ENCODE measurements at places on chromosomes 2 and 18.

- no peak for DNase-seq
Observed at GRCh38 chr2:38386377-38386776, 9.3 kb upstream of the ATL2 start.

GRCh38 chr2:130842770-130843169 lies 6.1 kb downstream of the ARHGEF4 start:
- DNase-seq, result no peak

DNA sequence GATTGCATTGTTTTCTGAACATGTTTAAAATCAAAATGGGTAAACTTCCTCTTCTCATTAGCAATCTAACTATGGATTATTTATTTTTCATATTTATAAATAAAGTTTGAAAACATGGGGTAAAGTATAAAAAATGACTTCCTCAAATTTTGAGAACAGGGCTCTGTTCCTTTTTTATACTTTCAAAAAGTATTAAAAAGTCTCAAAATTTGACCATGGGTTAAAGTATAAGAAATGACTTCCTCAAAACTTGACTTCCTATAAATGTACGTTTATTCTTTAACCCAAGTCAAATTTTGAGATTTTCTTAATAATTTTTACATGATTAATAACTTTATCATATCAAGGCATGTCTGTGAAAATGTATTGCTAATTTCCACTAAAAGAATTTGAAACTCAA lies 512.4 kb downstream of the GALR1 start:
- no peak for DNase-seq

GRCh38 chr2:143694335-143694734 lies 565.1 kb downstream of the ARHGAP15 start:
- no peak for DNase-seq

- DNase-seq, result no peak
Observed at GRCh38 chr2:16112972-16113560, 172.7 kb downstream of the MYCN start.

DNA sequence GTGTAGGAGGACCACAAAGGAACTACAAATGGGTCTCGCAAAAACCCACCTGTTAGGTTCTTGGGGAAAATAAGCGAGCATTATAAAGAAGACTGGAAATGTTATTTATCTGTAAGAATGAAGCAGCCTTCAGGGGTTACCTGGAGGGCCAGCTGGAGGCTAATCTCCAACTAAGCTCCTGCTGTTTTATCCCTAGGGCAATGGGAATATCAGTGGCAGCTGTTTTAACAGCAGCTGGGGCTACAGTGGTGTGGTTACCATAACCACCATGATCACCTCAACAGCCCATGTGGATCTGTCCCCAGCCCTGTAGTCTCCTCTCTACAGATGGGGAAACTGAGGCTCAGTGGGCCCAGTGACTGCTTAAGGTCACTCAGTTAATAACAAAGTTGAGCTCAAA lies 108.1 kb downstream of the FTCDNL1 start:
- DNase-seq, result no peak

DNA sequence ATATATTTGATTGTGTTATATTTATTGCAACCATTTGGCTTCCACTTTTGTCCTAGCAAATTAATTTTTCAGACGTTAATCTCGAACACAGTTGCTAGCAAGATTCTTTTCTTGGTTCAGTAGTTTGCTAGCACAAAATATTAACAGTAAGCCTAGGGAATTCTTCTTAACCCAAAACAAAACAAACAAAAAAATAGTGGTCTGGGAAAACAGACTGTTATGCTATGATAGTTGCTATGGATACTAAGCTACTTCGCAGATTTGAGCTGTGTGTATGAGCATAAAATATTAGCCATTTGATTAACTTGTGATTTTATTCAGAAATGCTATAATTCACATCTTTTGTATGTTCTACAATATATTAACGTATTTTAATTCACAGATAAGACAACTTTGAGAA lies 541.5 kb upstream of the NETO1 start:
- peak; percentile 20 for DNase-seq

All from fibroblast of pulmonary artery (primary cell).